CD4-positive, alpha-beta T cell (primary cell): ENCODE measurements at places on chromosomes 11 and 22.

DNA sequence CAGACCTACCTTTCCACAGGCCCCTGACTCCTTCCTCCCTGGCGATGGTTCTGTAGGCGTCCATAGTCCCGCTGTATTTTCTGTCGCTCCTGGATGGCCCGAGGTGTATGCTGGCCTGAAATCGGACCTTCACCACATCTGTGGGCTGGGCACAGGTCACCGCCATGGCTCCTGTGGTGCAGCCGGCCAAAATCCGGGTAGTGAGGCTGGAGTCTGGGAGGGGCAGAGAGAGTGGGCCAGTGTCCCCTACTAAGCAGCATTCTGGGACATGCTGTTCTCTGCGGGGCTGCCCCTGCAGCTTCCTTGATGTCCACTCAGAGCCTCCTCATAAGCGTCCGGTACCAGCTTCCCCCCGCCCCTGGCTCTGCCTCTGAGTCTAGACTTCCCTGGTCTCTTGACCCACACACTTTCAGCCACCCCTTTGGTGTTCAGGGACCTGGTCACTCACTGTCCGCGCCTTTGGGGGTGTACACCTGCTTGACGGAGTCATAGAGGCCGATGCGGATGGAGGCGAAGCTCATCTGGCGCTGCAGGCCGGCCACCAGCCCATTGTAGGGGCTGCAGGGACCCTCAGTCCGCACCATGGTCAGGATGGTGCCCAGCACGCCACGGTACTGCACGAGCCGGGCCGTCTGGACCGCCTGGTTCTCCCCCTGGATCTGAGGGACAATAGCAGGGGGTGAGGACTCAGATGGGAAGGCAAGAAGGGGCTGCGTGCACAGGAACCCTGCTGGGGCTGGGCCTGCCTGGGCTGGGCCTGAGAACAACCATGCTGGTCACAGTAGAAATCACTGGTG, 3.0 kb downstream of the UCP3 start:
- no peak for DNase-seq

GRCh38 chr11:10382518-10382917, 72.5 kb upstream of the AMPD3 start:
- no peak for DNase-seq

GRCh38 chr11:863910-864827, 21.5 kb downstream of the TSPAN4 start:
- DNase-seq = no peak

- peak; percentile 73 for DNase-seq
Measured at GRCh38 chr11:288478-289397, at the start of gene PGGHG. TSS of gene PGGHG (plus strand) at chr11:289126. CDS start at chr11:289817, 691 bp downstream.

GRCh38 chr11:123218451-123218850, 23.4 kb upstream of the CLMP start:
- no peak for DNase-seq

DNA sequence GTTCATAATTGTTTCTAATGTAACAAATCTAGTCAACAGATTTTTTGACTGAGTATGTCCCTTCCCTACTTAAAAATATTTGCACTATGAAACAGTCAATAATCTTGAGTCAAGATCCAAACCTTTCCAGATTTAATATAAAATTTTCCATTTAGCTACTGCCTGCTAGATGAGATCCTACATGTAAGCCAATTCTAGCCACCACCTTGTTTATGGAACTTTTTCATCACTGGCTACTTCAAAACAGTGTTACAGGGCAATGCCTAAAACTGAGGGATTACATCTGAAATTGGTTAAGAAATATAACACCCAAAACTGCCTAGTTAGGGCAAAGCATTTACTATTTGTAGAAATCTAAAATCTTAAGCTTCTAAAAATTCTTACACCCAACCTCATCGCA, 10.5 kb upstream of the FUT4 start:
- DNase-seq = no peak

DNA sequence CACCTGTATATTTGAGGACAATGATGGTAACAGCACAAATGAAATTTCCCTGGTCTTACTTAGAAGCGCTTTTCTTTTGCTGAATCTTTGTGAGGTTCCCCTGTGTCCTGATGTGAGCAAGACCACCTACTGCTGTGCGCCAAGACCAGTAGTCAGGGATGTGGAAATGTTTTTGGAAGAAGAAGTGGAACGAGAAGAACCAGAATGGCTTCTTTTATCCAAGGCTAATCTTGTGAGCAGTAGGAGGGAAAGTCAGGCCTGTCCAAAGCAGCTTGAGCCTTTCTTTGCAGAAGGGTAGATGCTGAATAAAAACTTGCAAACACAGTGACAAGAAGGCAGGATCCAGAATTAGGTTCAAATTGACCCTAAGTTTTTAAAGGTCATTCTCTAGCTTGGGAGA, 223.0 kb downstream of the FAT3 start:
- DNase-seq = no peak

- DNase-seq = no peak
Measured at GRCh38 chr11:130740819-130741218, 175.5 kb downstream of the SNX19 start.

DNA sequence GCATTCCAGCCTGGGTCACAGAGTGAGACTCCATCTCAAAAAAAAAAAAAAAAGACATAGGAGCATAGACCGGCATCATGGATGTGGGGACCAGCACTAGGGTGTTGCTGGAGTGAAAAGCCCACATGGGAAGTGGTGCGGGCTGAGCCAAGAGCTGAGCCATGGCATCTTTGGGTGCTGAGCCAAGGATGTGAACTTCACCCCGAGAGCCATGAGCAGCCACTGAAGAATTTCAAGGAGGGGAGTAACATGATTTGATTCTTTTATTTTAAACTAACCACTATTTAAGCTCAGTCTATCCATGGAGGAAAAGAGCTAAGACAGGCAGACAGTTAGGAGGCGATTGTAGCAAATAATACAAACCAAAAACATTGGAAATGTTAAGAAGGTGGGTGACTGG, 57.4 kb downstream of the AHNAK start:
- no peak for DNase-seq

DNA sequence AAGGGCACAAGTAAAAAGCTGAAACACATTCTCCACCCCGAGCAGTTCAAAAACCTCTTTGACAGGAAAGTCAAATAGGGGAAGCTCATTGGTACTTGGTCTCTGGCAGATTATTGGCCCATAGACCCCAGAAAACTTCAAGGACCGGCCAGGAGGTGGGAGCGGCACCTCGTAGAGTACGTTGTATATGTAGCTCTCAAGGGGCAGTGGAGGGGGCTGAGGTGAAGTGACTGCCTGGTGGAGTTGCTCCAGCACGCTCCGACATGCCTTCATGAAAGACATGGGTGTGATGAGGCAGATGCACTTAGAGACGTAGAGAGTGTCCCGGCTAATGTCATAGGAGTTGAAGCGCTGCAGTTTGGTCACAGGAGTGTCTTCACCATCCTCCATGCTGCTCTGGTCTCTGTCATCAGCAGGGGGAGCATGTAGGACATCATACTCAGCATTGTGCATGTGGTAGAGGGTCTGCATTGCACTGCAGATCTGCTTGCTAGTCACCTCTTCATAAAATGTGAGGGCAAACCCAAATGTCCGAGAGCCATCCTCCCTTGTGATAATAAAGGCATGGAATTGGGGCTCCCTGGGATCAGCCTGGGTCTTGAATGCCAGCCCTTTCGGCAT, 61.3 kb downstream of the DENND5A start:
- DNase-seq = peak; percentile 52

- no peak for DNase-seq
Measured at GRCh38 chr11:72808331-72808798, 5.8 kb upstream of the ATG16L2 start.

DNA sequence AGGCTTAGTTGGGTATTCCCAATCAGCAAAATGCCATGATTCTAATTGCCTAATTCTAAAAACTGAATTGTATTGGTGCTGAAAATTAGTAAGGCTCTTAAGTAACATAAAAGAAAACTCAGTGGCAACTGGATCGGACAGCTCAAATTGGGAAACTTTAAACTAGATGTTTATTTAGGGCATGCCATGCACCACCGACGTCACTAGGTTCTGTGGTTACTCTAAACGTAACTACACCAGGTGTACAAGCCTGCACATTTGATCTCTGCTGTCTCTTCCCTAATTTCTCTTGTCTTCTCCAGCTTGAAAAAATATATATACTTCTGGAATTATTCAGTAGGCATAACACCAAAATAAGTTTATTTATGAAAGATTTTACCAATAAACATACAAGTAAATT, 378.2 kb downstream of the DCDC1 start:
- no peak for DNase-seq

GRCh38 chr11:129223701-129224149, 31.6 kb upstream of the ARHGAP32 start:
- DNase-seq = no peak

- no peak for DNase-seq
Measured at GRCh38 chr11:122215244-122215992, 99.4 kb upstream of the BLID start.

DNA sequence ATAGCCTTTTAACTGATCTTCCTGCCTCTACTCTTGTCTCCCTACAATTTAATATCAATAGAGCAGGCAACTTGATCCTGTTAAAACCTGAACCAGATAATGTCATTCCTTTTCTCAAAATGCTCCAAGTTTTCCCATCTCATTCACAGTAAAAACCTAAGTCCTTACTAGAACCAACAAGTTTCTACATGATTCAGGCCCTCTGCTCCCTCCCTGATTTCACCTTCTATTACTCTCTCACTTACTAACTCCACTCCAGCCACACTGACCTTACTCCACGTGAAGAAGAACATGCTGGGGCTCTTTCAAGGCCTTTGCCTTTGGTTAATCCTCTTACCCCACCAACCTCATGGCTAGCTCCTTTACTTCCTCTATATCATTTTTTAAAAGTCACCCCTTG, 71.1 kb downstream of the PRCP start:
- DNase-seq = no peak

- peak; percentile 74 for DNase-seq
Measured at GRCh38 chr11:59560702-59561473, 49.5 kb downstream of the OR4D9 start.

- no peak for DNase-seq
Measured at GRCh38 chr22:50482107-50483074, 1.0 kb downstream of the ADM2 start.

- no peak for DNase-seq
Measured at GRCh38 chr11:96943970-96944369, 554.2 kb downstream of the JRKL start.

GRCh38 chr11:75481922-75482606, 43.7 kb downstream of the GDPD5 start:
- no peak for DNase-seq

- DNase-seq = peak; percentile 12
Measured at GRCh38 chr22:31956360-31956759, 12.0 kb downstream of the YWHAH start.

DNA sequence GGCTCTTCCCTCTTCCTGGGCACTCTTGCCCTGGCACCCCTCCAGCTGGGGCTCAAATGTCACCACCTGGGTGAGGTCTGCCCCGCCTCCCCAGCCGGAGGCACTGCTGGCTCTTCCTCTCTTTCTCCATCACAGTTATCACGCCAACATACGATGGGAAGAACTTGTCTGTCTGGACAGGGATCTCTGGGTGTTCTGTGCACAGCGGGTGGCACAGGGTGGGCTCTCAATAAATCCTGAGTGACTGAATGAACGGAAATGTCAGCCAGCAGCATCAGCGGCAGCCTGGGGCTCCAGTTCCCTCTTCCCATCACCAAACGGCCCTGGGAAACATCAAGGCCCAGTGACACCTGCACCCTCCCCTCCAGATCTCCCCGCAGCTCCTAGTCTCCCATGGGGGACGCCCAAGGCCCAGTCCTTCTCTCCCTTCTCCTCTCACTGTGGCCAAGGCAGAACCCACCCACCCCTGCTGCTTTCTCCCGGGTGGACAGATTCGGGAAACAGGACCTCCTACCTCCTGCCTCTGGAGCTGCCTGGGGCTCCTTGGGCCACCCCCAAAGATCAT, 440 bp upstream of the SLC25A45 start:
- no peak for DNase-seq

GRCh38 chr11:37503411-37504059, 905.5 kb upstream of the RAG2 start:
- no peak for DNase-seq

- DNase-seq = no peak
Measured at GRCh38 chr11:12272821-12273617, 104.4 kb upstream of the PARVA start.

DNA sequence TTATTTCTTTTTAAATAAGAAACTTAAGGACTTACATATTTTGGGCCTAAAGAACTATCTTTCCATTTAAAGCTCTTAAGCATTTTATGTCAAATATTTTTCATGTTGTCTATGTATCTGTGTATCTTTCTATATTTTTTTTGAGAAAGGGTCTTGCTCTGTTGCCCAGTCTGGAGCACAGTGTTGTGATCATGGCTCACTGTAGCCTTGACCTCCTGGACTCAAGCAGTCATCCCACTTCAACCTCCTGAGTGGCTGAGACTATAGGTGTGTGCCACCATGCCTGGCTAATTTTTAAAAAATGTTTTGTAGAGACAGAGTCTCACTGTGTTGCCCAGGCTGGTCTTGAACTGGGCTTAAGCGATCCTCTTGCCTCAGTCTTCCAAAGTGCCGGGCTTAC, 8.0 kb downstream of the STT3A start:
- no peak for DNase-seq

DNA sequence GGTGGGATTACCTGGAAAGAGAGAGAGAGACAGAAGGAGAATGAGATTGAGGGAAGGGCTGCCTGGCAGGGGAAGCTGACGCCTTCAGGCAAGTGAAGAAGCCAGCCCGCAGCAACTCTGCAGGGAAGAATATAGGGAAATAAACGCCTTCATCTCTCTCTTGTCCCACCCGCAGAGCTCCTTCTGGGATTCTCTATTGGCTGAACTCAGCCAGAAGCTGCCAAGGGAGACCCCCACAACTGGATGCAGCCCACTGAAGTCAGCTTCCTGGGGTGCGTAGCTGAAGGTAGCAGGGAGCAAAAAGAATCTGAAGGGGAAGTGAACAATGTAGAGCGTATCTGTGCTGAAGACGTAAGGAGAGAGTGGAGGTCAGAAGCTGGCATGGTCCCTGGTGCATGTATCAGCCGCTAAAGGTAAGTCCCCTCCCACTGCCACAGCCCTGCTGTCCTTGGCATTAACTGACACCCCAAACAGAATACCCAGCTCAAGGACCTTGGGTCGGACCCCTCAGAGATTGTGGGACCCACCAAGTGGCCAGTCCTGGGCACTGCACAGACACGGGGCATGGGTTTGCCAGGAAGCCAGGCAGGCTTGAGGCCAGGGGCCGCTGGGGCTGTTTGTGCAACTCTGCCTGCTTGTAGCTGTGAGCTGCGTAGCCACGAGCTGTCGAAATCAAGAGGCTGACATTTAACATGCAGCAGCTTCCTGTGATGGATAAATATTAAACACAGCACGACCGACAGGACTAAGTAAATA, 469.9 kb downstream of the MN1 start:
- DNase-seq = no peak

GRCh38 chr11:48008951-48009270, 28.6 kb downstream of the PTPRJ start:
- no peak for DNase-seq

DNA sequence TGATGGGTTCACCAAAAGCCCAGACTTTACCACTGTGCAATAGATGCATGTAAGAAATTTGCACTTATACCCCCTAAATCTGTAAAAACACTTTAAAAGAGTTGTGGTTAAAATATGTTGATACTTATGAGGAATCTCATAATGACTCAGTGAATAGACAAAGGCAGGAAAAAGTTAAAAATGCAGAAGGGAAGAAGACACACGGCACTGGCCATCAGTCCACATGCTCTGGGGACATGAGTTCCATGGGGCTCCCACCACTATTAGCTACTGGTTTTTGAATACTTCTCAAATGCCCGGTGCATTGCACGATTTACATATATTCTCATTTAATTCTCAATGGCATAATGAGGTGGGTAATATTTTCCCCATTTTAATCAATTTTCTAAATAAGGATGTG, 59.3 kb upstream of the BLID start:
- no peak for DNase-seq

GRCh38 chr11:34792814-34793258, 123.3 kb downstream of the APIP start:
- no peak for DNase-seq

GRCh38 chr22:48060266-48060665, 1297.8 kb downstream of the TBC1D22A start:
- DNase-seq = no peak
